ENCODE measurements at places on chromosomes 6 and 20. TPM values are rescaled to one million over a fixed set of nuclear protein-coding genes. Genes with fewer than 3 reads are reported as not detected.

The LINC00237 gene
- total RNA-seq, result not detected

The ZNF512B gene
- total RNA-seq, result 12.0 TPM

The COL11A2 gene
- 0.75 TPM for total RNA-seq

The RNF182 gene
- 5.1 TPM for total RNA-seq

The GGTLC1 gene
- not detected for total RNA-seq

The RAET1E gene
- 3.8 TPM for total RNA-seq

The TCP11 gene
- not detected for total RNA-seq

The ALDH5A1 gene
- total RNA-seq, result 8.1 TPM

The FNDC1 gene
- 0.06 TPM for total RNA-seq

The NCOA5 gene
- total RNA-seq, result 23.8 TPM

The KCNK17 gene
- not detected for total RNA-seq

The CPXM1 gene
- not detected for total RNA-seq

The SOX12 gene
- 23.4 TPM for total RNA-seq

The KCNK5 gene
- total RNA-seq, result 1.3 TPM

The NAPB gene
- 3.1 TPM for total RNA-seq

The TXNDC5 gene
- 150 TPM for total RNA-seq

The ZSCAN23 gene
- total RNA-seq, result not detected

The SEL1L2 gene
- not detected for total RNA-seq

The ITPR3 gene
- total RNA-seq, result 43.2 TPM

The SNRPB gene
- 850 TPM for total RNA-seq

The PEDS1 gene
- total RNA-seq, result 46.3 TPM

The LPIN3 gene
- total RNA-seq, result 14.2 TPM

The SOBP gene
- 1.3 TPM for total RNA-seq

The TRIM40 gene
- not detected for total RNA-seq

The LY6G5C gene
- 2.1 TPM for total RNA-seq

The WFDC12 gene
- not detected for total RNA-seq

The BMP7 gene
- 0.38 TPM for total RNA-seq

The MED23 gene
- total RNA-seq, result 8.4 TPM

The TNXB gene
- total RNA-seq, result 0.42 TPM

The TOP1 gene
- 112 TPM for total RNA-seq

The HLA-DQA2 gene
- not detected for total RNA-seq

The FKBP1A gene
- 461 TPM for total RNA-seq

The ZBTB46 gene
- 0.86 TPM for total RNA-seq

The GHRH gene
- total RNA-seq, result not detected

The MATN4 gene
- 0.15 TPM for total RNA-seq

Data from A549 treated with GW870086 at 1 μM for 4 hours (cell line).